Foreskin fibroblast (primary cell): ENCODE measurements at places on chromosomes 4 and X.
A peak's percentile ranks its signal among the peaks of the same experiment; 100 is the strongest.

DNA sequence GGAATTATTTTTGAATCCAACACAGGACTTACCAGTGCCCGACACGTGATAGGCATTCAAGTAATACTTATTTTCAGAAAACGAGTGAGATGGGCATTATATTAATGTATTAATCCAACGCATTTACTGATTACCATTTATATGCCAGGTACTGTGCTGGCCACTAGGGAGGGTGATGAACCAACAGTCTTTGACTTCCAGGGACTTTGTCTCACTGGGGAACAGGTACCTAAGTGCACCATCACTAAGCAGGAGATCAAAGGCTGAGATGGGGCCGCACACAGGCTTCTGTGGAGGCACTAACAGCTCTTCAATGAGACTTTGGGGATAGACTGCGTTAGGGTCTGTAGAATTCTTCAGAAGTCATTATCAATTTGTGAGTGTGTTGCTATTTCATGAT, 5.7 kb upstream of the TADA2B start:
- peak; percentile 30 for DNase-seq

GRCh38 chr4:77308843-77309242, 151.8 kb downstream of the CCNG2 start:
- peak; percentile 56 for DNase-seq

- DNase-seq = no peak
These were observed 91.9 kb upstream of the SH3RF1 start for GRCh38 chr4:169362607-169363006.

- DNase-seq = peak; percentile 63
These were observed 39.7 kb downstream of the TRIM61 start for GRCh38 chr4:164937576-164938270.

- no peak for DNase-seq
These were observed 26.0 kb upstream of the BMP2K start for GRCh38 chr4:78749972-78750727.

DNA sequence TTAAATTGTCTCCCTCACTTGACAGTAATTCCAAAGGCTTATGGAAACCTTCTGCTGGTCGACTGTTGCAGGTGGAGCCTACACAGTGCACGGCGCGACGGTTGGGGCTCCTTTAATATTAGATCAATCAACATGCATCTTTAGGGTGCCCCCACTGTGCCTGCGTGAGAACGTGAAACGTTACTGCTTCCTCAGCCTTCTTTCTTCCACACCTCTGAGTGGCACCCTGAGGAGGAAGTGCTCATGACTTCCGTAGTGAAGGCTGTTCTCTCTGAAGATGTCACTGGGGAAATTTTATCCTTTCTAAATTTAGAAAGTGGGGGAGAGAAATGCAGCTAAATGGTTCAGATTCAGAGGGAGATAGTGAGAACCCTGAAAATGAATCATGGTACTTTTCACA, 184.0 kb upstream of the ZFP42 start:
- DNase-seq = no peak

DNA sequence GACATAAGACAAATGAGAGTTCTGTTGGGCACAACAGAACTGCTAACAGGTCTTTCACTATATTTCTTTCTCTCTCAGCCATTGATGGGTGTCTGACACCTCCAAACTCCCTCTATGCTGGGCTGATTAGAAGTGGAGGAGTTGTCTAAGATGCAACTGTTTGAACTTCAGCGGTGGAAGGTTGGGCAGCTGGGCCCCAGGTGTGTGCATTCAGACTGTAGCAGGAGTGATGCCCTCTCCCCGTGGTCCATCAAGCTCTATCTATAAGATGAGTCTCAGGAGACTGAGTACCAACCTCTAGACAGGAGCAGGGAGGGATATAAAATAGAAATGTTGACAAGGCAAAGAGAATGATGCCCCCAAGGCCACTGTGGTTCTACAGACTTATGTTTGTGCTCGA, 28.2 kb upstream of the CHRNA9 start:
- no peak for DNase-seq

GRCh38 chr4:95715830-95716229, 124.1 kb upstream of the PDHA2 start:
- no peak for DNase-seq
